ENCODE measurements at places on chromosomes 2 and 18.

- DNase-seq, result no peak
Observed at GRCh38 chr2:8790739-8791162, 46.7 kb downstream of the KIDINS220 start.

DNA sequence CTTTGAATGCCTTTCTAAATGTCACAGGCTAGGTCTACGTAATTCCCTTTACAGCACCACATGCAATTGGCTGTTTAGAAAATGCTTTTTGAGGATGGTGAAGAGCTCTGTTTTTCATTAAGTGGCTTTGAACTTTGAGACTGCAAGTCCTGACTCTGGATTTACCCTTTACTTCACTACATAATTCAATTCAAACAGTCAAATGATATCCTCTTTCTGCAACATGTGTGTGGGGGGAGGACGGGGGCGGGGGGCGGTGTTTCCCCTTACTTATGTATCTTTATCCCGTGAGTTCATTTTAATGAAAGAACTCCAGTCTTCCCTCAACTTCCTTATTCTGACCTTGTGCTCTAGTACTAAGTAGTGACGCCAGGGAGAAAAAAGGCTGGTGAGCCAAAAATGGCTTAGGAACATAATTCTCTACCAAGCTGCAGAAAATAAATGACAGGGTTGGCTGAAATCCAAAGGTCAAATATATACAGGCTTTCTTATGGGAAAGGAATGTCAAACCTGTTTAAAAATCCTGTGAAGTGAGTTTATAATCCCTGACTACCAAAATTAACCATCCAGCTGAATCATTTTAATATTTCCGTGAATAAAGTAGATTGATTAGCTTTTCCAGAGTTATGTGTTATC, 119.6 kb downstream of the SLC8A1 start:
- no peak for DNase-seq

DNA sequence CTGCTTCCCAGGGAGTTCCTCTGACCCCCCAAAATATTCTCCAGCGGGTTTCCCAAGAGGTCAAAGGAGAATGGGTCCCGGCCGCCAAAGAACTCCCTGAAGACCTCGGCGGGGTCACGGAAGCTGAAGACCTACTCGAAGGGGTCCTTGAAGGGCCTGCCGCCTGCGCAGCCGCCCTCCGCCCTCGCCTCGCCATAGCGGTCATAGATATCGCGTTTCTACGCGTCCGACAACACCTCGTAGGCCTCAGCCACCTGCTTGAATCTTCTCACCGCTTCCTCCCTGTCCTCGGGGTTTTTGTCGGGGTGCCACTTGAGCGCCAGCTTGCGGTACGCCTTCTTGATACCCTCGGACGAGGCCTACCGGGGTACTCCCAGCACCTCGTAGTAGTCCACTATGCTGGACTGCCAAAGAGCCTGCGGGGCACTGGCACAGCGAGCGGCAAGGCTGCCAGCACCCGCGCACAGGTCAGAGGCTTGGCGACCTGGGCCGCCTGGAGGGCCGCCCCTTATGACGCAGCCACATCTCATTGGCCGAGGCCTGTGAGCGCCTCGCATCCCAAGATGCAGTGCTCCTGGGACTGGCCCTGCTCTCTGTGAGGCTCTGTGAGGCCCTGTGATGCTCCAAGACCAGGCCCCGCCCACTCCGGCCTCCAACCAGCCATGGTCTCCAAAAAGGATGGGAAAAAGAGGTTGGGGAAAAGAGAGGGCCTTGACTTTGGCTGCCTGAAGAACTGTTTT, 5.0 kb upstream of the UGT1A1 start:
- no peak for DNase-seq

DNA sequence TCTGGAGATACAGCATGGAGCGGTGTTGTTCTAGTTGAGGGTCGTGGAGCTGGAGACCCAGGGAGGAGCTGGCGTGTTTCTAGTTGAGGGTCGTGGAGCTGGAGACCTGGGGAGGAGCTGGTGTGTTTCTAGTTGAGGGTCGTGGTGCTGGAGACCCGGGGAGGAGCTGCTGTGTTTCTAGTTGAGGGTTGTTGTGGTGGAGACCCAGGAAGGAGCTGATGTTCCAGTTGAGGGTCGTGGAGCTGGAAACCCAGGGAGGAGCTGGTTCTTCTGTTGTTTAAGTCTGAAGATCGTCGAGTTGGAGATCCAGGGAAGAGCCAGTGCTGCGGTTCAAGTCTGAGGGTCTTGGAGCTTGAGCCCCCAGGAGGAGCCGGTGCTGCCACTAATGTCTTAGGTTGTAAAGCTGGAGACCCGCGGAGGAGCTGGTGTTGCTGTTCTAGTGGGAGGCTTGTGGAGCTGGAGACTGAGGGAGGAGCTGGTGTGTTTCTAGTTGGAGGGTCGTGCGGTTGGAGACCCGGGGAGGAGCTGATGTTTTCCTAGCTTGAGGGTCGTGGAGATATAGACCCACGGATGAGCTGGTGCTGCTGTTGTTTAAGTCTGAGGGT, 155.3 kb downstream of the RTP5 start:
- no peak for DNase-seq

GRCh38 chr2:237714690-237715458, 83.7 kb upstream of the RBM44 start:
- DNase-seq, result no peak

DNA sequence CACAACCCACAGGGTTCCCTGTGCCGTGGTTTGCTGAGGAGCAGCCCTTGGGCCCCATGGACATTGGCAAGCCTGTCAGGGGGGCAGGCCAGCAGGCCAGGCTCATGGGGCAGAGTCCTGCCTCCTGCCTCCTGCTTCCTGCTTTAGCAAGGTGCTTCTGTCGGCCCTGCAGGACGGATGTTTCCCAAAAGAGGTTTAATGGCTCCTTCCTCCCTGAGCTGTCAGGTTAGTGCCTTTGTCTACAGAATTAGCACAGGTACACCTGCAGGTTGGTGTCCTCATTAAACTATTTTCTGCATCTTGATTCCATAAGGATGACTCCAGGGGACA, 152.3 kb downstream of the TTC32 start:
- DNase-seq, result no peak

GRCh38 chr2:20378341-20378740, 27.7 kb upstream of the PUM2 start:
- no peak for DNase-seq

DNA sequence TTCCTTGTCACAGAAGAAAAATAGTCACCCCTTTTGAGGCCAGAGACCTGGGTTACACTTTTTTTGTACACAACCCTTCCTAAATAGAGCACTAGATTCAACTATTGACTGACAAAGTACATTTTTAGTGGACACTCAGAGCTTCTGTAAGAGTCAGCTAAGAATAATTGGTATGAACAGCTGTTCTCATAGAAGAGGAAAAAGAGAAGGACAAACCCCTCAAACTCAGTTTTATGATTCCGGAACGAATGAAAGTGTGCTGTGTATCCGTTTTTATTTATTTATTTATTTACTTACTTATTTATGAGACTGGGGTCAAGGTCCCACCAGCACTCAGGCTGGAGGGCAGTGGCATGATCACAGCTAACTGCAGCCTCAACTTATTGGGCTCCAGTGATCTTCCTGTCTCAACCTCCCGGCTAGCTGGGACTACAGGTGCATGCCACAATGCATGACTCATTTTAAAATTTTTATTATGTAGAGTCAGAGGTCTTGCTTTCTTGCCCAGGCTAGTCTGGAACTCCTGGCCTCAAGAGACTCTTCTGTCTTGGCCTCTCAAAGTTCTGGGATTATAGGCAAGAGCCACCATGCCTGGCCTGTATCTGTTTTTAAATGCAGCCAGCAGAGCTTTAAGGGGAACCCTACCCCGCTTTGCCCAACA, 36.0 kb upstream of the FZD5 start:
- DNase-seq, result no peak

GRCh38 chr2:41431756-41432155, 616.1 kb upstream of the PKDCC start:
- no peak for DNase-seq

DNA sequence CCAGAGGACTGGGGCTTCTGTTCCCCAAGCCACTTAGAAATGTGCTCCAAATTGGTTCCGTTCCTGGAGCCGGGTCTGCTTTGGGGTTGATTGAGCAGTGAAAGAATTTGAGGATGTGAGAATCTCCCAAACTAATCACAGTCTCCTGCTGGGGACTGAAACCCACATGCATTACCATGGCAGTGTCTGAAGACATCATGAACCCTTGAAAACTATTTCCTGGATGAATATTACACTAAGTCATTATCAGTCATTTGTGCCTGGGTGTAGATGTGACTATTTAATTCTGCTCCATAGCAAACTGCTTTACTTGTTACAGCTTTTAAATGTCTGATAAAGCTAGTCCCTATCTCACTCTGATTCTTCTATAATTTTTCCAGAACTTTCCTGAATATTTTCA, 27.6 kb downstream of the SPP2 start:
- DNase-seq, result no peak

- no peak for DNase-seq
Observed at GRCh38 chr2:63124850-63125249, 74.2 kb downstream of the OTX1 start.

DNA sequence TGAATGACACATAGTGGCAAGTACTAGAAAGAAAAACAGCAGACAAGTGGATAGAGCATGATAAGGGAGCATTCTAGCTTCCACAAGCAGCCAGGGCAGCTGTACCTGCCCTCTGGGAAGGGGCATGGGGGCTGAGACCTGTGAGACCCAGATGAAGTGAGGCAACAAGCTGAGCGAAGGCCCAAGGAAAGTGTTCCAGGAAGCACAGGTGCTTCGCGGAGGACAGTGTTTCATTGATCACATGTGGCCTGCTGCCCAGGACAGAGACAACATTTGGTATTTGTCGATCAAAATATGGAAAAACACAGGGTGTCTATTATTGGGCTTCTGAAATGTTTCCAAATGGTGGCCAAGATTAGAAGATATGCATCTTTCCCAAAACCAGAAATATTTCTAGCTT, 149.1 kb downstream of the ZNF516 start:
- DNase-seq, result no peak

GRCh38 chr2:100902817-100903405, 83.0 kb downstream of the NPAS2 start:
- DNase-seq, result no peak

- DNase-seq, result no peak
Observed at GRCh38 chr2:236171181-236171679, 3.0 kb upstream of the GBX2 start.

GRCh38 chr2:105431367-105432043, 32.7 kb upstream of the FHL2 start:
- no peak for DNase-seq

DNA sequence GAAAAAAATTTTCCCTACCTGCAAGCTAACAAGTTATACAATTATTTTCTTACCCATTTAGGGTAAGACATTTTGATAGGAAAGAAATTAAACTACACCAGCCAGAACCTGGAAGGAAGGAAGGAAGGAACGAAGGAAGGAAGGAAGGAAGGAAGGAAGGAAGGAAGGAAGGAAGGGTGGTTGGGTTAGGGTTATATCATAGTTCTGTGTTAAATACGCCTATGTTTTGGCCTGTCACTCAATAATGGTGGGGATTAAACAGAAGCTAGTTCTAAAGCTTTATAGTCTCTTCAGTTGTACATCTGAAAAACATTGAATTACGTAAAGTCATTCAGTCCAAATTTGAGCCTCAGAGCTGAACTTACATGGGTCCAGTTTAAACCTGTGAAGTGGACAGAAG, 74.9 kb upstream of the DNMT3A start:
- DNase-seq, result no peak

DNA sequence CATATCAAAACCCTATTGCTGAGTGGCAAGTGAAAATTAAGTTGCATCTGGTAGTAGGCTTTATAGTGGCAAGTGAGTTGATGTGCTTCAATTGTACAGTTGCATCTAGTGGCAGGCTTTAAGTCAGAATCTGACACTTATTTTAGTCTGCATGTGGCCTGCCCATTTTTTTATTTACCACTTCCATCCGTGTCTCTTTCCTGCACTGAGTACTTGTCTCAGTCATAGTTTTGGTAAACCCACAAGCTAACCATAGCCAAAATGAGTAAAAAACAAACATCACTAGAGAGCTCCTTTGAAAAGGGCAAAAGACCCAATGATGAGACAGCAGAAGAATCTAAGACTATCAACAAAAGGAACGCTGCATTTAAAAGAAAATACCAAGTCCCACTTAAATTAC, 96.0 kb upstream of the CRACDL start:
- DNase-seq, result no peak

GRCh38 chr2:170362871-170363631, 185.1 kb downstream of the MYO3B start:
- DNase-seq, result no peak

GRCh38 chr18:69752737-69753380, 194.8 kb downstream of the CD226 start:
- DNase-seq, result no peak

DNA sequence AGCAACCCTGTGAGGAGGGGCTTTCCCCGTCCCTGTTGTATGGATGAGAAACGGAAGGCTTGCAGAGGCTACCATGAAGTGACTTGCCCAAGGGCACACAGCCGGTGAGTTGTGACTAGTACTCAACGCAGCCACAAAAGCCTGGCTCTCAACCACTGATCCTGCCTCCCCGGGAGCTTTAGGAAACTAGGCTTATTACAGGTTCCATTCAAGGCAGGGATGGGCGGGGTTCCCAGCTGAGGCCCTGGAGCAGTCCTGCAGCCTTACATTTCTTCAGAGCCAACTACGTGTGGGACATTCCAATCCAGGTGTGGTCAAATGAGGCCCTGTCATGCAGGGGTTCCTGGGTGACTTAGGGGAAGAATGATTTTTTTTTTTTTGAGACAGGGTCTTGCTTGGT, 59.6 kb downstream of the MEX3C start:
- no peak for DNase-seq

GRCh38 chr2:216406826-216407225, 5.5 kb upstream of the SMARCAL1 start:
- DNase-seq, result no peak

GRCh38 chr2:16623031-16623430, 42.6 kb downstream of the CYRIA start:
- no peak for DNase-seq

- DNase-seq, result no peak
Observed at GRCh38 chr2:27175330-27175729, 26.5 kb downstream of the TCF23 start.

DNA sequence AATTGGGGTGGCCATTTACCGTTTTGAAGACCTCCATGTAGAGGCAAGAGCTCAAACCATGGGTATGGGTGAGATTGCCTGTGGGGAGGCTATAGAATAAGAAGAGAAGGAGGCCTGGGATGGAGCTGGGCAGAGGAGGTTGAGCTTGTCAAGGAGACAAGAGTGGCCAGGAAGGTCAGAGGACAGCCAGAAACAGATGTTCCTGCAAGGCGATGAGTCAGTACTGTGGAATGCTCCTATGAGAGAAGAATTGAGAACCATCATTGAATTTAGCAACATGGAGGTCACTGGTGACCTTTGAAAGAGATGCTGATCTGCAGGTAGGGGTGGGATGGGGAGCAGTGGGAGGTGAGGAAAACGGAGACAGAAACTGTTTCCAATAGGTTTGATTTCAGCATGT, 3.5 kb downstream of the ACSL3 start:
- no peak for DNase-seq

DNA sequence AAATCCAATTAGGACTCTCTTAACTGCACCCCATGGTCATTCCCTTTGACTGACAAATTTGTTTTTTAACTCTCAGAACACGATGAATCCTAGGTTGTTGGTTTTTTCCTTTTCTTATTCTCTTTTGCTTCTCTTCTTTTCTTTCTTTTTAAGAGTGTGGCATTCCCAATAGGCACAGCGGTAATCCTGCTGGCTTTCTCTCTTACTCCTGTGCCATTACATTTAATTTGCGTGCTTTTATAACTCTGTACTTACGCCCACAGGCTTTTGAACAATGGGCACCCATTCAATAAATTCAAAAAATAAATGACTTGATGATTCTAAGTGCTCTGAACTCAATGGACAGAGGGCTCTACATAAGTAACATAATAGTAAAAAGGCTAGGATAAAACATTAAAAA, 189.0 kb upstream of the SMAD7 start:
- no peak for DNase-seq
